ENCODE measurements at places on chromosomes 3 and 15.

- H3K4me1 ChIP-seq, result no peaks in the 10 kb centered on the region
- H3K27me3 ChIP-seq, result no peaks in the 10 kb centered on the region
- no peak overlapping the region for H3K27ac ChIP-seq
- peaks cover 6% of the 10 kb centered on the region for H3K36me3 ChIP-seq
- no peak for DNase-seq
- H3K4me3 ChIP-seq, result no peak overlapping the region
These were observed 40.8 kb downstream of the TMEM45A start for GRCh38 chr3:100533176-100533575.

DNA sequence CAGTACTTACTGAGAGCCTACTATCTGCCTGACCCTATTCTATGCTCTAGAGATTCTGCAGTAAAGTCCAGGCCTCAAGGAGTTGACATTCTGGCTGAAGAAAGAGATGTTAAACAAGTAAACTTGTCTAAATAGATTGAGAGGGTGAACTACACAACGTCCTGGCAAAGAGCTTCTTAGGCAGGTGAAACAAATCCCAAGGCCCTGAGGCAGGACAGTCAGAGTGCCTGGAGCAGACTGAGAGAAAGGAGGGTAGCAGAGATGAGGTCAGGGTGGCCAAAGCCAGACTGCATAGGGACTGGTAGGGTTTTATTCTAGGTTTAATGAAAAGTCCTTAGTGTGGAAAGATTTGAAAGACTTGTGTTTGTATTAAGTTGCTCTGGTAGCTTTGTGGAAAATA is 84.5 kb upstream of the ATP11B start:
- H3K36me3 ChIP-seq, result no peaks in the 10 kb centered on the region
- H3K27ac ChIP-seq, result no peak overlapping the region
- H3K27me3 ChIP-seq, result peaks cover 4% of the 10 kb centered on the region
- DNase-seq, result no peak
- no peak overlapping the region for H3K4me3 ChIP-seq

DNA sequence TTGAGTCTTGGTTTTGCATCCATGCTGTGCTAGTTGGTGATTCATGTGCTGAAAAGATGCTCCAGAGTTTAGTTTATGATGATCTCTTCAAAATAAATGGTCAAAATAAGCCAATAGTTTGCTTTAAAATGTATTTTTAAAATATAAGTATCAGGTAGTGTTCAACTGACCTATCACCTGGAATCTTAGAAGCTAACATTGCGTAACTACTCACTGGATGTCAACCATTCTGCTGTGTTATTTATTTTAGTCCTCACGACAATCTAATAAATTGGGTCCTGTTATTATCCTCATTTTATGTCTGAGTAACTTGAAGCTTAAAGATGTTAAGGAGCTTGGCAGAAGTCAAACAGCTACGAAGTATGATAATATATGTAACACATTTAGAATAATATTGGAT is 563.7 kb upstream of the MDFIC2 start:
- peaks cover 10% of the 10 kb centered on the region for H3K36me3 ChIP-seq

DNA sequence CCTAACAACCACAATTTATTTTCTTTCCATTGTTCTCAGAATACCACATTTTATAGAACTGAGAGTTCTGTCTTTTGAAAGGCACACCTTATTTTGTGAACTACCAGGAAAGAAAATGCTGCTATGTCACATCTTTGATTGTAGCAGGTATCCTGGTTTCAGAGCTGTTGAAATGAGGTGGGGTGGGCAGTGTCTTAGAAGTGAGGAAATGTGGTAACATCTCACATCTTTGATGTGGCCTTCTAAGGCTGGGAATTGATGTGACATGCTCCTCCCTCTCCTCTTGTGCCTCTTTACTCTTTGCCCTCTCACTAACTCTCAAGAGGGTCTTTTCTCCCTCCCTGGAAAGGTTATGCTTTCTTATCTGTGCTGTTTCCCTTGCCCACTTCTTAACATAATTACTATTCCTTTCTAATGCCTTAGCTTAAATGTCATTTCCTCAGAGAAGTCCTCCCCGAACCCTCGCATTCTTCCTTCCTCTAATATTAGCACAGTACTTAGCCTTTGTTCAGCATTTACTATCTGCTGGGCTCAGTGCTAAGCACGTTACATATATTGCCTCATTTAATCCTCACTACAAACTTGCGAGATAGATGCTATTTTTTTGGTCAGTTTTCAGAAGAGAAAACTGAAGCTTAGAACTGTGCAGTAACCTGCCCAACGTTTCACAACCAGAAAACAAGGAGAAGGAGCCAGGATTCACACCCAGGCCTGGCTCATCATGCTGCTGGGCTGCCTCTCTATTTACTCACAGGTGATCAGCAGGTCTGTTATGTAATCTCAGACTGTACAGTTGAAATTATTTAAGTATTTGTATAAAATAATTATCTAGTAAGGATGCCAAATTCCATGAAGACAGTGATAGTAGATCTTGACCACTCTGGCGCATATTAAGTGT is 24.0 kb upstream of the SPTSSB start:
- peaks cover 16% of the 10 kb centered on the region for H3K36me3 ChIP-seq
- H3K27ac ChIP-seq, result peak overlapping the region; percentile 8
- H3K4me1 ChIP-seq, result peaks cover 15% of the 10 kb centered on the region
- H3K27me3 ChIP-seq, result peaks cover 4% of the 10 kb centered on the region
- no peak overlapping the region for H3K4me3 ChIP-seq

- H3K27me3 ChIP-seq, result peaks cover 3% of the 10 kb centered on the region
- H3K4me1 ChIP-seq, result peaks cover 5% of the 10 kb centered on the region
- no peaks in the 10 kb centered on the region for H3K36me3 ChIP-seq
- H3K27ac ChIP-seq, result no peak overlapping the region
- no peak for DNase-seq
- H3K4me3 ChIP-seq, result no peak overlapping the region
These were observed 12.3 kb upstream of the KLHL40 start for GRCh38 chr3:42673082-42673481.

GRCh38 chr15:67201136-67201535 is 53.3 kb downstream of the AAGAB start:
- H3K27ac ChIP-seq, result peak overlapping the region; percentile 72
- DNase-seq, result no peak
- no peaks in the 10 kb centered on the region for H3K27me3 ChIP-seq
- H3K4me3 ChIP-seq, result no peak overlapping the region
- H3K4me1 ChIP-seq, result peaks cover 39% of the 10 kb centered on the region

- H3K36me3 ChIP-seq, result no peaks in the 10 kb centered on the region
- no peaks in the 10 kb centered on the region for H3K4me1 ChIP-seq
- peaks cover 9% of the 10 kb centered on the region for H3K27me3 ChIP-seq
- no peak overlapping the region for H3K27ac ChIP-seq
- no peak for DNase-seq
These were observed 121.4 kb upstream of the CHRM5 start for GRCh38 chr15:33846862-33847261.

DNA sequence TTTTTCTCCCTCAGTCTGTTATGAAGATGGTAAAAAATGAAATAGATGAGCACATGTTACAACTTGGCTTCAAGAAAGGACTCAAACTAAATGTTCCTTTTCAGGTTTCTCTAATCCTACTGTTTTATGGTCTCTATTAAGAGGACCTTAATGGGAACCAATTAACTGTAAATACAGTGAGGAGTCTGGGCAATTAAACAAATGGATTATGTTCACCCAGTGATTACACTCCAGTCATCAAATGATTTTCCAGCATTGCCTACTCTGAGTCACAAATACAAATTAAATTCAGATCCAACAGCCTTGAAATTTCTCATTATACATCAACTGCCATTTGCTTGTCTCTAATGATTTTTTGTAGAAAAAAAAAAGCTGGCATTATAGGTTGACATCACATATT is 129.2 kb downstream of the NEK10 start:
- peaks cover 5% of the 10 kb centered on the region for H3K4me1 ChIP-seq
- H3K27ac ChIP-seq, result no peak overlapping the region
- DNase-seq, result no peak
- no peak overlapping the region for H3K4me3 ChIP-seq

All from nephron progenitor cell (in vitro differentiated cells).